ENCODE measurements at places on chromosomes 1 and 21. TPM values are rescaled to one million over a fixed set of nuclear protein-coding genes. Genes with fewer than 3 reads are reported as not detected.

Gene CD1D
- total RNA-seq, result not detected

Gene SYCP1
- not detected for total RNA-seq

Gene RGS18
- not detected for total RNA-seq

GRCh38 chr1:15852828-15853302 is 5.4 kb downstream of the SPEN start:
- H3K4me3 ChIP-seq, result no peak overlapping the region
- peak overlapping the region; percentile 53 for H3K27ac ChIP-seq
- peaks cover 4% of the 10 kb centered on the region for H3K36me3 ChIP-seq
- H3K4me1 ChIP-seq, result peaks cover 30% of the 10 kb centered on the region
- DNase-seq, result no peak

DNA sequence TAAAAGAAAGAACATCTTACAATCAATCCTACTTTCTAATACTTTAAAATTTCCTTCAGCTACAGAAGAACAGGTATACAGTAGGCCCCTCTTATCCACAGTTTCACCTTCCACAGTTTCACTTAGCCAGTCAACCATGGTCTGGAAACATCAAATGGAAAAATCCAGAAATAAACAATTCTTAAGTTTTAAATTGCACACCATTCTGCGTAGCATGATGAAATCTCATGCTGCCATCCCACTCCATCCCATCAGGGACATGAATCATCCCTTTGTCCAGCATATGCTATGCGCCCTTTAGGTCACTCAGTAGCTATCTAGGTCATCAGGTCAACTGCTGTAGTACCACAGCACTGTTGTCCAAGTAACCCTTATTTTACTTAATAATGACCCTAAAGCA is 67.7 kb downstream of the HSF2BP start:
- peaks cover 24% of the 10 kb centered on the region for H3K4me1 ChIP-seq
- no peak overlapping the region for H3K27ac ChIP-seq
- no peak overlapping the region for H3K4me3 ChIP-seq
- H3K36me3 ChIP-seq, result no peaks in the 10 kb centered on the region

DNA sequence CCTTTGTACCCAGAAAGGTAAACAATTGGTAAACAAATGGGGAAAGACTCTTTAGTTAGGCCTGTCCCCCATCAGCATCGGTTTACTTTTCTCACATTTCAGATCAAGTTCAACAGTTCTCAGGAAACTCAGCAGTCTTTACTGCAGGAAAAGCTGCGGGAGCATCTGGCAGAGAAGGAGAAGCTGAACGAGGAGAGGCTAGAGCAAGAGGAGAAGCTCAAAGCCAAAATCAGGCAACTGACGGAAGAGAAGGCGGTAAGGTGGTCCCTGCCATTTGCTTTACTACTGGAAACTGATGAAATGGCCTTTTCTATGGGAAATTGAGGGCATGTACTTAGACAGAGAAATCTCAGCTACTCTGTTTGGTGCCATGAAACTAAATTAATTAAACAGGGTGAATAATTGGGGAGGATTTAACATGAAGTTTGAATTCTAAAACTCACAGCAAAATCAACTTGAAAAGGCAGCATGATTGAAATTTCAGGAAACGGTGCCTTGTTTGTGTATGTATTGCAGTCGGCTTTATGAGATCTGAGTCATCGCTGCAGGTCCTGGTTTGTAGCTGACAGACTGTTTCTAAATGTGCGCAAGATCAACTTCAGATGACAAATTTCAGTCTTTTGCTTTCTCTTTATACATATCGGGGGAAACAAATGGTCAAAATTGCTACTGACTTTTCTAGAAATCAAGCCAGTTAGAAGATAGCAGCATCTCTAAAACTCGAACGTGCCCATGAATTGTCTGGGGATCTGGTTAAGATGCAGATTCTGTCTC is 67.9 kb upstream of the EFHD2 start:
- no peaks in the 10 kb centered on the region for H3K36me3 ChIP-seq
- H3K4me3 ChIP-seq, result no peak overlapping the region
- no peaks in the 10 kb centered on the region for H3K27me3 ChIP-seq

GRCh38 chr1:40003156-40004093 is 37.1 kb upstream of the CAP1 start:
- no peaks in the 10 kb centered on the region for H3K36me3 ChIP-seq
- no peaks in the 10 kb centered on the region for H3K27me3 ChIP-seq
- DNase-seq, result no peak
- H3K27ac ChIP-seq, result no peak overlapping the region

DNA sequence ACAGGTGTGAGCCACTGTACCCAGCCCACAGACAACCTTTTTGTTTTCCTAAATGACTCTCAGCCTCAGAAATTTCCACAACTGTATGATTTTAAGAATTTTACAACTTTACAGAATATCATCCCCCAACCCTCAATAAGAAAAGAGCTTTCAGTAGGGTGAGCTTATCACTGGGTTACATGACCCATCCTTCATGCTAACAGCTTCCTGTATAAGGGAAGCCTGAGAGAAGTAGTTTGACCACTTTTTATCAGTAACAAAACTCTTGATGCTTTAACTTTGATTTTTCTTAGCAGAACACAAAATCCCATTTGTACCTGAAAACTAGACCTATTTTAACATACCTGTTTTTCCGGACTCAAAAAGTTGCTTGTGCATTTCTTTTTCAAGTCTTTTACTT is 9.7 kb upstream of the MYBPHL start:
- H3K4me1 ChIP-seq, result no peaks in the 10 kb centered on the region
- no peaks in the 10 kb centered on the region for H3K27me3 ChIP-seq
- H3K36me3 ChIP-seq, result no peaks in the 10 kb centered on the region
- no peak for DNase-seq
- H3K4me3 ChIP-seq, result no peak overlapping the region
- no peak overlapping the region for H3K27ac ChIP-seq

- H3K27me3 ChIP-seq, result no peaks in the 10 kb centered on the region
- H3K4me1 ChIP-seq, result no peaks in the 10 kb centered on the region
- no peaks in the 10 kb centered on the region for H3K36me3 ChIP-seq
- H3K4me3 ChIP-seq, result no peak overlapping the region
- no peak overlapping the region for H3K27ac ChIP-seq
- DNase-seq, result no peak
Measured at GRCh38 chr1:75341537-75341936, 207.3 kb downstream of the LHX8 start.

- H3K4me1 ChIP-seq, result no peaks in the 10 kb centered on the region
- no peaks in the 10 kb centered on the region for H3K27me3 ChIP-seq
- H3K4me3 ChIP-seq, result no peak overlapping the region
- H3K27ac ChIP-seq, result no peak overlapping the region
Measured at GRCh38 chr1:100607628-100608240, 69.8 kb downstream of the GPR88 start.

- no peak overlapping the region for H3K4me3 ChIP-seq
- no peaks in the 10 kb centered on the region for H3K36me3 ChIP-seq
- no peak for DNase-seq
Measured at GRCh38 chr1:209797978-209798639, 7.8 kb downstream of the IRF6 start.

Measured in Panc1 (cell line).